ENCODE measurements at places on chromosomes 1 and 21. TPM values are rescaled to one million over a fixed set of nuclear protein-coding genes. Genes with fewer than 3 reads are reported as not detected.

Gene C1orf210
- polyA plus RNA-seq = 8.8 TPM

Gene CFHR1
- 3.0 TPM for polyA plus RNA-seq

Gene SLAMF9
- polyA plus RNA-seq = not detected

Gene NPHS2
- not detected for polyA plus RNA-seq

Gene PWP2
- polyA plus RNA-seq = 1.7 TPM

Gene CRYBG2
- 2.0 TPM for polyA plus RNA-seq

Gene USP1
- polyA plus RNA-seq = 52.4 TPM

Gene SYF2
- polyA plus RNA-seq = 75.8 TPM

Gene SLC44A3
- 49.9 TPM for polyA plus RNA-seq

Gene AVPR1B
- not detected for polyA plus RNA-seq

Gene TCHH
- 0.14 TPM for polyA plus RNA-seq

DNA sequence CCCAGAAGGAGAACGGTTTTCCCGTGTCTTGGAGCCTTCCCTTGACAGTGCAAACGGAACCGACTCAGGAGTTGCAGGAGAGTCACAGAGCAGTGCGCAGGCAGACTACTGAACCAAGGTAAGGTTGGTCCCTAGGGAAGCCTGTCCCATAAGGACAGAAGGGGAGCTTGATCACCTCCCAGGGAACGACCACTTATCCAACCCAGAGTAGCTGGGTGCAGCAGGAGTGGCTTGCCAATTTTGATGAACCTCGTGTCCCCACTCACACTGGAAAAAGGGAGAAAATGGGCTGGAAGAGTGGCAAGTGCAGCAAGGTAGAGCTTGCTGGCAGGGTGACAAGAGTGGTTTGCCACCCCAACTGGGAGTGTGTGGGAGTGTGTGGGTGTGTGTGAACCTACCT lies 95.1 kb downstream of the LIPI start:
- no peak for DNase-seq

DNA sequence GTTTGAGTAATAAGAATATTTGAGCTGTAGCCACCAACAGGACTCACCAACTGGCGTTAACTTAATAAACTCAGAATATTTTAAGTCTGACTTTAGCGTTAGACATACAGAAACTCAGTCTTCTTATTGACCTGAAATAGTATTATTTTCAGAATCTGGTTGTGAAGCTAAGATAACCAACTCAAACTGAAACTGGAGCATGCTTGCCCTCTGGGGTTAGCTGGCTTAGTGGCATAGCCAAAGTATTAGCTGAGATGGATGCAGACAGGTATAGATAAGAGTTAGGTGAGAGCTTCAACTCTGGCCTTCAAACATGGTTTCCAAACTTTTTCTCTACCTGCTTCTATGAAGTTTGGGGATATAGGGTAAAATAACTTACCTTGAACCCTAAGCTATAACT lies 40.5 kb downstream of the AMY1C start:
- DNase-seq = no peak

DNA sequence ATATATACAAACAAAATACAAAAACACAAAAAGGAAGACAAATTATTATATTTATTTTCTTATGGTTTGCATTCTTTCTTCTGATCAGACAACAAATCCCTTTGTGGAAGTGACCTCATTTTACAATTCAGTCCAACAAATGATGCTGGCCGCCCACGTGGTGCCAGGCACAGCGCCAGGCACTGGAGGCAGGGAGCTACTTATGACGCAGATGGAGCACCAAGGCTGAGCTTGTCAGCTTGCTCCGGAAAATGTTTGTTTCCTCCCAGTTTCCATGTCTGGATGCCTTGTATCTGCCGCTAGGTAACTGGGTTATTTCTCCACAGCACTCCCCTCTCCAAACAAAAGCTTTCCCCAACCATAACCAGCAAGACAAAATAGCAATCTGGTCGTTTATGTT lies 30.7 kb upstream of the CD34 start:
- no peak for DNase-seq

- no peak for DNase-seq
These were observed 45.8 kb downstream of the TFF3 start for GRCh38 chr21:42269386-42269785.

DNA sequence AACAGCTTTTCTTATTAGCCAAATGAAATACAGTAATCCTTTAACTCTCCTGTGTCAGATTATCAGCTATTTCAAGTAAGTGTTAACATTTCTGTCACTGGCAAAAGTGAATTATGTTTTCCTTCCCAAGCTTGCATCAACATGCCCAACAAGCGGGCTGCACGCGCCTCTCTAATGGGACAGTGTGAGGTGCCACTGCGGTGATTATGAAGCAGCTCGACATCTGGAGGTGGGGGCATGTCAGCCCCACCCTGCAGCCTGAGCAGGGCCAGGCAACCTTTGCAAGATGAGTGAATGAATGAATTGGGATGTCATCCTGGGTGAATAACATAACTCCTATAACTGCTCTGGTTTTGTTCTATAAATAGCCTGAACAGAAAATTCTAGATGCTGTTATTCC lies 301.4 kb downstream of the ZNF326 start:
- DNase-seq = no peak

DNA sequence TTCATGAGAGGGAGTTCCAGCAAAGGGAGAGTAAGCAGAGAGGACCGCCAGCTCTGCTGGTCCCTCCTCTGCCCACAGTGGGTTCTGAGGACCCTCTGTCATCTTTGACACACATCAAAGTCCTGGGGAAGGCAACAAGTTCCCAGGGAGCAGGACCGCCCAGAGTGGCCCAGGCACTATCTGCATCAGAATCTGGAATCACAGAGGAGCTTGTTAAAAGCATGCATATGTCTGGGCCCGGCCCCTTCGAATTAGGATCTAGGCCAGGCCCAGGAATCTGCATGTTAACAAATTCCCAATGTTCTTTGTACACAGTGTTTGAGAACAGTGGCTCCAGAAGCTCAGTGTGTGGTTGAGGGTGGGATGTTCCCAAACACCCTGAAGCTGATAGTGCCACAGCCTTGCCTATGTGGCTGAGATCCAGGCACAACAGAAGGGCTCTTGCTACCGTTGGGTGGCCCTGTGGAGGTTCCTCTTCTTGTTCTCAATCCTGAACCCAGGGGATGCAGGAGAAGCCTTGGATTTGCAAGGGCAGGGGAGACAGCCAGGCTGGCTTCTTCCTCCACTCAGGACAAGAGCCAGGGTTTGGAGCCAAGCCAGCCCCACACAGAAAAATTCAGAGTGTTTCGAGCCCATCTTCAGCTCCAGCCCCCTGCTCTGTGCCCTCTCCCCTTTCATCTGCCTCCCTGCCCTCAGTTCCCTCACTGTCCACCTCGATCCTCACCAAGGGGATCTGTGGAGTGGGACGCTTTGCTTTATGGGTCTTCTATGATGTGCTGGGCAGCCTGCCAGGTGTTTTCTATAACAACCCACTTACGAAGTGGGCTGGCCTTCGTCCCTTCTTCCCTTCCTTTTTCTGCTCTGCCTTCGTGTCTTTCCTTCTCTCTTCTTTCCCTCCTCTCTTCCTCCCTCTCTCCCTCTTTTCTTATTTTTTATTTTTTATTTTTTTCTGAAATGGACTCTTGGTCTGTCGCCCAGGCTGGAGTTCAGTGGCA lies 129.0 kb upstream of the TMPRSS2 start:
- DNase-seq = no peak

- DNase-seq = no peak
These were observed 68.4 kb upstream of the EDEM3 start for GRCh38 chr1:184823080-184823479.

GRCh38 chr1:107139833-107140702 lies 771 bp upstream of the NTNG1 start:
- peak; percentile 81 for DNase-seq

DNA sequence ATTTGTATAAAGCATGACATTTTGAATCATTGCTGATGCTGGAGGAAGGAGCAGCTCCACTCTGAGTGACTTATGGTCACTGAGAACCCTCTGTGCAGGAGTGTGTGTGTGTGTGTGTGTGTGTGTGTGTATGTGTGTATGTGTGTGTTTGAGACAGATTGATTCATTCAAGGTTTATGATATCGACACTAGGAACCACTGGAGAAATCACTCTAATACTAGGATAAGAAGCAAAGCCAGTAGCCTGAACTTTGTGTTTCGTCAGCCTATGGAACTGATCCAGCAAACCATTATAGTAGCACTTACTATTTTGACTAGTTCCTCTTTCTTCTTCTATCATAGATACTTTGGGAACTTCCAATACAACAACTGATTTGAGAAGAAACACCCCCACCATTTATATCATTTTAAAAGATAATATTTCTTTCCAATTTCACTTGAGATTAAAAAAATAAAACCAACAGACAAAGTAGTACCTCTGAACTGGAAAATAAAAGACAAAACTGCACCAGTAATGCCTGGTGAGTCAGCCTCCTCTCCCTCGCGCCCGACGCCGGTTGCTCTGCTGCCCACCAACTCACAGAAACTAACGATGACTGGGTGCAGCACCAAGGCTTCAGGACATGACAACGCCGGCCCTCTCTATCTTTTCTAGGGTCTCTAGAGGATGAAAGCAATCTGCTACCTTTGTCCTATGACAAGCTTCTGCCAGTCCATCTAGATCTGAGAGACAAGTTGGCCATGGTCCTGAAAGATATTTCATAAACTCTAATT lies 20.9 kb downstream of the SLAMF1 start:
- no peak for DNase-seq

- no peak for DNase-seq
These were observed 122.1 kb downstream of the UCK2 start for GRCh38 chr1:165949335-165950130.

GRCh38 chr1:218633238-218633988 lies 288.3 kb downstream of the TGFB2 start:
- DNase-seq = peak; percentile 6

GRCh38 chr1:103074224-103074623 lies 34.1 kb downstream of the COL11A1 start:
- no peak for DNase-seq

GRCh38 chr1:66446261-66447001 lies 87.5 kb upstream of the SGIP1 start:
- no peak for DNase-seq

DNA sequence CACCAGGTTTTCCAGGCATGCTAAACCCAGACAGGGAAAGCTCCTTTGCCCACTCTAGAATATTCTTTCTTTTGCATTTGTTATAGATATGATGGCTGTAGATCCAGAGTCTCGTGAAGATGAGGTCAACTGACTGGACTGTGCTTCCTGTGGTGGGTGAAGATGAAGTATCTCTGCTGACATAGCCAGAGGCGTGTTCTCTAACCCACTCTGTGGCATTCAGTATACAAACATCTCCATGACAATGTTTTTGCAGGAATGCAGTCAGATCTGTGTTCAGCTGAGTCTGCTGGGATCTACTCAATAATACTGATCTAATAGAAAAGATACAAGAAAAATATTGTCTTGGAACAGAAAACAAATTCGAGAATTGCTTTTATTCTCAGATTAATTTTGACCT lies 11.3 kb downstream of the RWDD2B start:
- no peak for DNase-seq

DNA sequence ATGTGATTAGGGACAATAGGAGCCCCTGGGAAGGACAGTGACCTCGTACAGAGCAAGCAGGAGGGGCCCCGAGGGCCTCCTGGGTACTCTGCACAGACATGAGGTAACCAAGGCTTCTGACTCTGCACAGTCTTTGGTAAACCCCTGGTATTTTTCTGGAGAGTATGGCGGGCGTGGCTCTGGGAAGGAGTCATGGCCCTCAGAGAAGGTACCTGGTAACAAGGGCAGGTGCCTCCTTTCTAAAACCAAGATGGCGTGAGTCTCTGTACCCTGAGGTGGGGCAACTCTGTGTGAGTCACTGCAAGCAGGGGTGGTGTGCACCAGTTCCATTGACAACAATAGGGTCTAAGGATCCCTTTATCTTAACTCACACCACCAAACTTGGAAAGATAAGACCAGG lies 39.9 kb upstream of the SLC19A1 start:
- peak; percentile 9 for DNase-seq

GRCh38 chr1:212067787-212068186 lies 32.2 kb downstream of the DTL start:
- no peak for DNase-seq

DNA sequence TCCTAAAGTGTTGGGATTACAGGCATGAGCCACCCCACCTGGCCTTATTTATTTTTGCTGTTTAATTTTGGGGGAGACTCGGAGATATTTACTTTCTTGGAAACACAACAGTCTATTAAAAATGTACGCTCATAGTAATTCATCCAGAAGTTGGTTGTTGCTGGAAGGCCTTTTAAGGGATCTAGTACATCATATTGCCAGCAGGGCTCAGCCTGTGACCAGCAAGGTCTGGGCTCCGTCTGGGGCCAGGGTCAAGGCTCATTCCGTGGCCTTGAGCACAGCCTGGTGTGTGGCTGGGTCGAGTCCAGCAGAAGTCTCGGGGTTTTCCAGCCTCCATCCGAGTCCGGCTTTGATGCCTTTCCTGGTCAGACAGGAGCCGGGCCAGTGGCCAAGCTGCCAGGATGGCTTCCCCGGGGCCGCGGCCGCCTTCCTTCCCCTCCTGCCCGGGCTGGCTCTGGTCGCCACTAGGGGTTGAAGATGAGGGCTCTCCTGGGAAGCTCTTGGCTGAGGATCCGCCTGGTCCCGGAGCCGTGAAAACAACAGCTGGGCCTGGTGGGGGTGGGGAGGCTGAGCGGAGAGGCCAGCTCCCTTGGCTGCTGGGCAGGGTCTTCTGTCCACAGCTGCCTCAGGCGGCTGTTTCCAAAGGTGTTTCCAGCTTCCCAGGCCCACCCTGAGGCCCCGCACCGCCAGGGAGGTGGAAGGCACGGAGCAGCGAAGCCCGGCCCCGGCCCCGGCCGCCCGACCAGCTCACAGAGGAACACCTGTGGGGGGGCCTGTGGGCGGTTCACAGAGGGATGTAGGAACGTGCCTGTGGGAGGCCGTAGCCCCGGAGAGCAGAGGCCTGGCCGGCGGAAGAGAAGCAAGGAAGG lies 5.1 kb upstream of the VWA1 start:
- peak; percentile 86 for DNase-seq

- no peak for DNase-seq
These were observed 24.5 kb downstream of the PARK7 start for GRCh38 chr1:7985851-7986612.

DNA sequence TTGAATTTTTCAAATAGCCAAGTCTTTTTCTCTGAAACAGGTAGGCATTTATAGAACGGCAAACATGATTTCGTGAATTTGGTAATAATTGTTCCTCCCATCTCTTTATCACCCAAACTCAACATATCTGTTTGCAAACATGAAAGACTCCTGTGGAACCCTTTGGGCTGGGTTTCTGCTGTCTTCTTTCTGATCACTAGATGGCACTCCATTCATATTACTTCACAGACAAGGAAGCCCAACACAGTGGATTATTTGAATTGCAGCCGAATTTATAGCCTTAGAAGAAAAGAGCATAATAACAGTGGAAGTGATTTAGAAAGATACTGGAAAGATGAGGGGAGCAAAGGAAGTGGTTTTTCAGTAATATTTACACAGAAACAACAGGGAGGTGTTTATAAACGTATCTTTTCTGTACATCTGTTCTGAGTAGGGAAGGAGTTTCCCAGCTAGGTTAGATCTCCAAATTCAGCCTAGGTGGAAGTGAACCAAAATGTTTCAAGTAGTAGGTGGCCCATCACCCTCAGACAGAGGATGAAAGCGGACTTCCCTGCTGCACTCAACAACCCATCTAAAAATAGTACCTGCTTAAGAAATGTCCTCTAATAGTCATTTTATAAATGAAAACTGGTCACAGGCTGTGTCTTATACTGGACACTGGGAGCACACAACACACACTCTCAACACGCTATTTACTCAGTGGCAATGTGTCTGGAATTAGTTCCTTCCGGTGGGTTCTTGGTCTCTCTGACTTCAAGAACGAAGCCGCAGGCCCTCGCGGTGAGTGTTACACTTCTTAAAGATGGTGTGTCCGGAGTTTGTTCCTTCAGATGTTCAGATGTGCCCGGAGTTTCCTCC lies 67.6 kb downstream of the MAP3K21 start:
- DNase-seq = no peak

All from left lung (tissue), 14 donors.